ENCODE measurements at places on chromosomes 4 and X.

- DNase-seq = no peak
Observed at GRCh38 chrX:17634542-17635207, 102.6 kb upstream of the SCML1 start.

- DNase-seq = no peak
Observed at GRCh38 chr4:154189346-154189745, 302.3 kb downstream of the DCHS2 start.

GRCh38 chrX:70262952-70263567, 3.1 kb upstream of the P2RY4 start:
- DNase-seq = no peak

DNA sequence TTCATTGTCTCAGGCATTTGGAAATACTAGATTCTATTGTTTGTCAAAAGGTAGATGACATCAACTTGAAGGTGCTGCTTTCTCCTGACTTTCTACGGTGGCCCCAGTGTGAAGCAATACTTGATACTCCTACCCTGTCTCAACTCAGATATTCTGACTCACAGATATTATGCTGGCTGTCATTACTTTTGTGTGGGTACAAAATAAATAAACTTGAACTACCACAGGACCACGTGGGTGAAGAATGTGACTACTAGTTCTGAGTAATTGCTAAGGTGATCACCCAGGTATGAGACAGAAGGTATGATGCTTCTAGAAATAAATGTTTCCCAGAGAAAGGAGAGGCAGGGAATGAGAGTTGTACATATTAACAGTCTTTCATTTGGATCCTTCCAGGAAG, 275.3 kb upstream of the SPOCK3 start:
- no peak for DNase-seq

GRCh38 chrX:12997906-12998687, 23.2 kb downstream of the TMSB4X start:
- no peak for DNase-seq

DNA sequence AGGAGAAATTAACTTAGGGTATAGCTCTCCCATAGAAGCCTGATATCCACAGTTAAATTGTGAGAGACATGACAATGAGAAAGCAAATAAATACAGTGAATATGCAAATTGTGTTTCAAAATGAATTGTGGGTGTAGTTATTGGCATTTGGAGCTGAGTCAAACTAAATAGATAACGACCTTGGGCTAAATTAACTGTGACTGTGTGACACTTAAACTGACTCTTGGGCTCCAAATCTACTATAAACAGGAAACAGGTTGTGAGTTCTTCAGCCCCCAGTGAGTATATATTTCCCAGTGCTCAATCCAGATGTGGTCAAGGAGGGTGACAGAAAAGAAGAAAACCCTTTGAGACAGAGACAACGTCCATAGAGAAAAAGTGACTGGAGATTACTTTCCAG, 11.3 kb upstream of the MAGEA10 start:
- DNase-seq = no peak

DNA sequence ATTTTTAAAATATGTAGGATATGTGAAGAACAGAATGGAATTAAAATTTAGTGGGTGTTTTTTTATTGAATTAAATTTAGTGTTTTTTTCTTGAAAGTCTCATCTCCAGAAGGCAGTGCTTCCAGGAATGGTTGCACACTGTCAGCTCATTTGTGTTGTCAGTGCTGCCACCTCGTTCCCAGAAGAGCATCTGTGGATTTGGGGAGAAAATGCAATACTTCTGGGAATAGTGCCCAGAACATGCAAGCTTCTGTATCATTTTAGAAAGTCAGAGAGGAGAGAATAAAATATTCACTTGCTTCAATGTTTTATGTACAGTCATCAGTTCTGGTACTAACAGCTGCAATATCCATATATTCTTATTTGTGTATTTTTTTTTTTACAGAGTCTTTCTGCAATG, 608.8 kb downstream of the PCDH7 start:
- no peak for DNase-seq

- peak; percentile 28 for DNase-seq
Observed at GRCh38 chr4:88382621-88383020, 4.0 kb downstream of the HERC6 start.

GRCh38 chrX:125326599-125326998, 6.9 kb downstream of the TEX13C start:
- DNase-seq = no peak

GRCh38 chr4:145298885-145299284, 118.5 kb upstream of the OTUD4 start:
- no peak for DNase-seq

GRCh38 chrX:72181178-72182125, at the start of gene PIN4:
Gene PIN4 (plus strand): TSS chrX:72181757. CDS start chrX:72181786, 29 bp downstream.
- peak; percentile 68 for DNase-seq

GRCh38 chr4:183099537-183100297, 660 bp downstream of the WWC2 start:
- no peak for DNase-seq
